Peyer's patch (tissue), 4 donors: ENCODE measurements at places on chromosomes 5 and 9. TPM values are rescaled to one million over a fixed set of nuclear protein-coding genes. Genes with fewer than 3 reads are reported as not detected.

GRCh38 chr9:69186841-69187611 lies 12.9 kb downstream of the TJP2 start:
- no peak overlapping the region for H3K27ac ChIP-seq
- H3K4me3 ChIP-seq, result no peak overlapping the region
- no peak for DNase-seq
- no peaks in the 10 kb centered on the region for H3K36me3 ChIP-seq

- H3K4me1 ChIP-seq, result peaks cover 6% of the 10 kb centered on the region
- no peaks in the 10 kb centered on the region for H3K27me3 ChIP-seq
- no peak overlapping the region for H3K27ac ChIP-seq
- H3K4me3 ChIP-seq, result peak overlapping the region; percentile 20
- H3K36me3 ChIP-seq, result no peaks in the 10 kb centered on the region
These were observed 644 bp downstream of the NIM1K start for GRCh38 chr5:43192558-43193180.

DNA sequence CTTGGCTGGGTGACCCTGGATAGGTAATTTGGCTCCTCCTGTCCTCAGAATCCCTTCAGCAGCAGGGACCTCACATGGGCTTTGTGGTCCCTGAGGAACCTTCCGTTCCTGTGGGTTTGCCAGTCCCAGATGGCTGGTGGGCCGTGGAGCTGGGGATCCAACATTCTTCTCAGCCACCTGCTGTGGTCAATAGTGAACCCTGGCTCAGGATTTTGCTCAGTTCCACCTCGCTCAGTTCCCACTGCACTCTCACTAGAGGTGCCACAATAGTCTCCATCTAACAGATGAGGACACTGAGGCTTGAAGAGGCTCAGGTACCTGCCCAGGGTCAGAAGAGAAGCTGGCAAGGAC lies 17.1 kb upstream of the SPOUT1 start:
- no peaks in the 10 kb centered on the region for H3K4me1 ChIP-seq
- no peak overlapping the region for H3K27ac ChIP-seq
- DNase-seq, result no peak
- no peaks in the 10 kb centered on the region for H3K36me3 ChIP-seq
- no peak overlapping the region for H3K4me3 ChIP-seq
- H3K27me3 ChIP-seq, result no peaks in the 10 kb centered on the region

GRCh38 chr5:130151239-130151638 lies 247.0 kb downstream of the CHSY3 start:
- H3K27ac ChIP-seq, result no peak overlapping the region
- no peak for DNase-seq
- H3K27me3 ChIP-seq, result no peaks in the 10 kb centered on the region
- H3K36me3 ChIP-seq, result no peaks in the 10 kb centered on the region
- no peak overlapping the region for H3K4me3 ChIP-seq

DNA sequence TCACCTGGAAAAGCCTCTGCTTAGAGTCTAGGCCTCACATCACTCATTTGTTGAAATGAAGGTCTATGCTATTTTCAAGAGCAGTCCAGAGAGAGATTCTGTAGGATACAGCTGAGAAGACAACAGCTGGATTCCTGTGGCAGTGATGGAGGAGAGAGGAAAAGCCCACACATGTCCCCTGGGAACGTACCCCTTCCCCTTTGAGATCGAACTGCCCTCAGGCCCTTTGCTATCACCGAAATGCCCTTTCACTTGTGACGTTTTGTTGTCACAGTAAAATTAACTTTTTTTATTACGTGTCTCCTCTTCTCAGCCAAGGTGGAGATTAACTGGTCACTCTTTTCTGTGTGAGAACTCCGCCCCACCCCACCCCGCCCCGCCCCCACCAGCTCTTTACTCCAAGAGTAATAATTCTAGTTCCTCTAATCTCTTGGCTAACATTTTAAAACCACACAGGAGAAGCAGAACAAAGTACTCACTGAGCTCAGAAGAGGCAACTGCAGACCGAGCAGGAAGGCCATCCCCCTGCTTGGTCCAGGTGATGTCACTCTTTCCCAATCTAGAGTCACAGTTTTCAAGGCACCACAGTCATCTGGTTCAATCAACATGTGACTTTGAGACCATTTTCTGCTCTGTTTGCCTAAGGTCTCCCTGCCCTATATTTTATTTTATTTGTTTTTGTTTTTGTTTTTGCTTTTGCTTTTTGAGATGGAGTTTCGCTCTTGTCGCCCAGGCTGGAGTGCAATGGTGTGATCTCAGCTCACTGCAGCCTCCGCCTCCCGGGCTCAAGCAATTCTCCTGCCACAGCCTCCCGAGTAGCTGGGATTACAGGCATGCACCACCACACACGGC lies 105.6 kb downstream of the SUSD1 start:
- H3K27ac ChIP-seq, result peak overlapping the region; percentile 92
- H3K4me1 ChIP-seq, result no peaks in the 10 kb centered on the region
- no peaks in the 10 kb centered on the region for H3K27me3 ChIP-seq

DNA sequence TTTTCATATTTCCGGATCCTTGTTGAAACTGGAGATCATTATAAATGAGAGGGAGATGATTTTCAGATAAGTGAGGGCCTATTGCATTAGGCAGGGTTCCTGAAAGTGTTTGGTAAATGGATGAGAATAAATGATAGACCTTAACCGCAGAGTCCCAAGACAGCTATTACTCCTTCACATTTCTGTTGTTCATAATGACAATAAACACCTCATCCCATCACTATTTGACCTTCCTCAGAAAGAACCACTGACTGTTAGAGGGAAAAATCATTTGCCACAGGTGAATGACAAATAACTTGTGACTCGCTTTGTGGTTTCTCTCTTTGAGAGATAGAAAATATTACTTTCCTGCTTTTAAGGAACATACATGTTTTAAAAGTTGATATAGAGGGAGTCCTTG lies 47.3 kb upstream of the TRMT10B start:
- H3K27me3 ChIP-seq, result no peaks in the 10 kb centered on the region
- no peak overlapping the region for H3K4me3 ChIP-seq
- H3K4me1 ChIP-seq, result no peaks in the 10 kb centered on the region
- DNase-seq, result no peak
- no peak overlapping the region for H3K27ac ChIP-seq

DNA sequence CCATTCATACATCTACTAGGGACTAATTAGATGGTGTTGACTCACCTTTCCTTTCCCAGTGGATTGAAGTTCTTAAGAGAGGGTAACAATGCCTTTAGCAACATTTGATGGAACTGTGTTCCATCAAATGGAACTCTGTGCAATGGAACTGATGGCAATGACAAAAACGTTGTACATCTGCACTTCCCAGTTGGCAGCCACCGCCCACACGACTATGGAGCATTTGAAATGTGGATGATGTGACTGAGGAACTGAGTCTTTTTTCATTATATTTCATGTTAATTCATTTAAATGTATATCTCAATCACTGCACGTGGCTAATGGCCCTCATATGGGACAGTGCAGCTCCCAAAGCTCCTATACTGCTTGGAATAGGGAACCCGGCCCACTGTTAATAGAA lies 39.0 kb upstream of the ICE1 start:
- H3K4me3 ChIP-seq, result no peak overlapping the region
- no peaks in the 10 kb centered on the region for H3K36me3 ChIP-seq
- no peaks in the 10 kb centered on the region for H3K27me3 ChIP-seq
- DNase-seq, result no peak
- no peak overlapping the region for H3K27ac ChIP-seq

The LMX1B gene
- total RNA-seq, result not detected

The SYK gene
- total RNA-seq, result 64.5 TPM
